ENCODE measurements at places on chromosomes 12 and 14.

DNA sequence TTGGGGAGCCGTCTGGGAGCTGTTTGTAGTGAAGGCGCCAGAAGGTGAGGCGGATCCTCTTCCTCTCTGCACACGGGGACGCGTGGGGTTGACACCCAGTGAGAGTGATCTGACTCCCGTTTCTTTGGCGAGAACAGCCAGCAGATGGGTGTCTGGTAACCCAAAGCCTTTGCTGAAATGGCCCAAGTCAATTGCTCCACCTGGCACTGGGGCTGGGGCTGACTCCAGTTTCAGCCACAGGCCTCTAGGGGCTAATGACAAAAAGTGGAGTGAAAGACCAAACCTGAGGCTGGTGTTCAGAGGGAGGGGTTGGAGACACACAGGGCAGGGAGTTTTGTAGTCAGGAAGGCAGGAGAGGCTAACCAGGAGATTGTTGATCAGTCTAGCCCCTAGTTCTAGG lies 87.0 kb downstream of the FRMD6 start:
- no peak for DNase-seq

DNA sequence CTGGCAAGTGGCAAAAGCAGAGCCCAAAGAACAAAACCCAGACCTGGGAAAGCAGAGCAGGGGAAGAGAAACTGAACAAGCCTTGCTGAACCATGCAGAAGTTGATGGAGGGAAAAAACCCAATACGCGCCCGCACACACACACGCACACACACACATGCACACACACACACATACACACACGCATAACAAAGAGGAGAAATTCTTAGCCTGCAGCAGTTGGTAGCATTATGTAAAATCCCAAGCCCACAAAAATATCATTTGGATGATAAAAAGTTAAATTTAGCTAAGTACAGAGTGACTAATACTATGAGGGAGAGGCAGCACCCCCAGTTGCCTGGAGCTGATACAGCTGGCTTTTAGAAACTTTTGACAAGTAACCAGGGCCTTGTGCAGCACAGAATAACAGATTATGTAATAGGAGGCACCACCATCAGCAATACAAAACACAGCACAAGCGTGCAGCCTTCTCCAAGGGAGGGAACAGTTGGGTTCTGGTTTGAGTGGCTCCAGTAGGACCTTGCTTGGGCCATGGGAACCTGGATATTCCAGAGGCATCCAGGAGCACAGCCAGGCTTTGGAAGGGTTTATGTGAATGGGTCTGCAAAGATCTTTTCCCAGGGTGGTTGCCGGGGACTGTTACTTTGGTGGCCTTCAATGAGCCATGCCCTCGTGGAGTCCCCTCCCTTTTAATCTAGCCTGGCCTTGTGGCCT lies 35.3 kb downstream of the PITPNM2 start:
- no peak for DNase-seq

- DNase-seq = no peak
Observed at GRCh38 chr12:69824966-69825560, at the start of gene MYRFL. Gene MYRFL, plus strand, starts transcription at chr12:69825227. Its CDS starts 291 bp downstream, at chr12:69825518.

GRCh38 chr14:44613061-44613712 lies 106.1 kb upstream of the FSCB start:
- no peak for DNase-seq

GRCh38 chr12:29238822-29239291 lies 89.8 kb downstream of the FAR2 start:
- no peak for DNase-seq

DNA sequence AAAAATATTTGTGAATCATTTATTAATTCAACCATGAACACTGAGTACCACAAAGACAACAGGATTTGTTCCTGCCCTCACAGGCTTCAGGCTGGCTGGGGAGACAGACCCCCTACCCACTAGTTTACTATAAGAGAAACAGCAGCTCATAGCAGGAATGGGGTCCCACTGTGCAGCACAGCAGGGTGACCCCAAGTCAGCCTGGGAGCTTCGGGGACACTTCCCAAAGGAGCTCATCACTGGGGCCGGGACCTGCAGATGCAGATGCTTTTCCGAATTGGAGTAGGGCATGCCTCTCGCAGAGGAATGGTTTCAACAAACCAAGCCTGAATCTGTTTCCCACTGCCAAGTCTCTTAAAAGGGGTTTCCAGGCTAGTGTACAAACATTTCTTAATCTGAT lies 176.2 kb upstream of the PWP1 start:
- DNase-seq = no peak

DNA sequence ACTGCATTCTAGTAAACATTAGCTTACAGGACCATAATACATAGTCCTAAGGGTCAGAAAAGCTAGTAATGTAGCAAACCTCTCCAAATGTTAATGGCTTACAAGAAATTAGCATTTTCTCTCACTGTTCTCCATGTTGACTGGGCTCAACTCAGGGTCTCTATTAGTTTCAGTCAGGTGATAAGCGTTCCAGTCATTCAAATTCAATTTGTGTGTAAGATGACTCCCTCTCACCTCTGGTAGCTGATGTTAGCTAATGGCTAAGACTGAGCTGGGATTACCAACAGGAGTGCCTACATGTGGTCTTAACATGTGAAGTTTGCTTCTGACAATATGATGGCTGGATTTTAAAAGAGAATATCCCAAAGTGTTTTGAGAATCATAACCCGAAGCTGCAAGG lies 630.5 kb upstream of the USP15 start:
- no peak for DNase-seq

Measured in NCI-H187 (cell line).